ENCODE measurements at places on chromosomes 5 and 9. TPM values are rescaled to one million over a fixed set of nuclear protein-coding genes. Genes with fewer than 3 reads are reported as not detected.
A peak's percentile ranks its signal among the peaks of the same experiment; 100 is the strongest.

Gene ARHGEF28
- 16.4 TPM for total RNA-seq

GRCh38 chr5:38467353-38468040 is 88.9 kb downstream of the LIFR start:
- peak; percentile 87 for DNase-seq

Gene PCDHGB1
- 5.1 TPM for total RNA-seq

DNA sequence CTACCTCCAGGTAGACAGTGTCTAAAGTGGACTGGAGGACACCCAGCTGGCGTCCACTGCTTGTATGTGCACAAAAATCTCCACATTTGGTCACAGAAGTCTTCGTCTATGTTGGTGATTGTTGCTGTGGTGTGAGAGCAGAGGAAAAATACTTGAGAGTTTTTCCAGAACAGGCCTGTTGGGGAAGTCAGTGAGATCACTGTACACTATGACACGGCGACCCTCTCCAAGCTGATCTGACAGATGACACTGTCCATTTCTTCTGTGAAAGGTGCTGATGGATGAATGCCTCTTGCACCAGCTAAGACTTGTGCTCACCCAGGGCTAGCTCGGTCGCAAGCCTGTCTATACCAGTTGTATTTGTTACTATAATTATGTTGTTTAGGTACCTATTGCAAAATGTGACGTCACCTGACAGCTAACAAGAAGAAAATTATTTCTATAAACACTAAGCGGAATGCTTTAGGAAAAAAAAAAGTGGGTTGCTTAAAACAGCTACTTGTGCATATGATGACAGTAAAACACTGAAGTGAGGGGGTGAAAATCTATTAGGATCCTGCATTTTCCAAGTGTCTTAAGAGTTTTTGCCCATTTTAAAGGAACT is 142.3 kb downstream of the ROR2 start:
- DNase-seq, result no peak

Measured in esophagus muscularis mucosa (tissue), 4 donors.